Panc1 (cell line): ENCODE measurements at places on chromosomes 2 and 18. TPM values are rescaled to one million over a fixed set of nuclear protein-coding genes. Genes with fewer than 3 reads are reported as not detected.

DNA sequence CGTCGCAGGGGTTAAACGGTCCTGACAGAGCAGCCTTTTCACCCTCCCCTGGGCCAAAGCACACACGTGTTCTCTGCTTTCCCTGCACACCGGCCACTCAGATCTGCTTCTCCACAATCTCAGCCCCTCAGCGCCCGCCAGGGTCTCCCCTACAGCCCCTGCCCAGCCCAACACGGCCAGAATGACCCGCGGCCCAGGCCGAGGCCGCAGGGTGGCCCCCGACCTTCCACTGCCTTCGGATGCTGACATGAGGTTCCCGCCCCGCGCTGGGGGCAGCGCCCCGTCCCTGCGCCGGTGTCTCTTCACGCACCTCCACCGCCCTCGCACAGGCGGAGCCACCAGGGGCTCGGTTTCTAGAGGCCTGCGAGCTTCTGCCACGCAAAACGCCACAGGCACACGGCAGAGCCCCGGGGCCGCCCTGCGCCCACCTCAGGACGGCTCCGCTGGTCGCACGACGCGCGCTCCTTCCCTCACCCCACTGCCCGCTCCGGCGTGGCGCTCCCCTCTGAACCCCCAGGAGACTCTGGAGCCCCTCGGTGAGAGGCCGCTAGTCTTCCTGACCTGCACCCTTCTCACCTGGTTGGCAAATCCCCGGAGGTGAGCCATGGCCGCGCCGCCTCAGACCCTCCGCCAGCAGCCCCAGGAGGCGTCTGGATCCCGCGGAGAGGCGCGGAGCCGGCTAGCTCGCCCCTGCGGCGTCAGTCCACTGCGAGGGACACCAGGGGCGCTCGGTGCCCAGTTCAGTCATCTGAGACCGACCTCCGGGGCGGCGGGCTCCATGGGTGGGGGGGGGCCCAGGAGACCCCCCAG is 749 bp downstream of the STK25 start:
- no peaks in the 10 kb centered on the region for H3K27me3 ChIP-seq
- no peaks in the 10 kb centered on the region for H3K36me3 ChIP-seq
- H3K4me1 ChIP-seq = peaks cover 29% of the 10 kb centered on the region
- peak overlapping the region; percentile 68 for H3K27ac ChIP-seq
- DNase-seq = no peak

- no peaks in the 10 kb centered on the region for H3K27me3 ChIP-seq
- H3K36me3 ChIP-seq = no peaks in the 10 kb centered on the region
- no peak overlapping the region for H3K27ac ChIP-seq
- no peak for DNase-seq
- no peaks in the 10 kb centered on the region for H3K4me1 ChIP-seq
Observed at GRCh38 chr2:190545093-190545492, 10.6 kb upstream of the NEMP2 start.

- DNase-seq = no peak
- no peak overlapping the region for H3K27ac ChIP-seq
- H3K4me1 ChIP-seq = no peaks in the 10 kb centered on the region
Observed at GRCh38 chr2:46230115-46230571, 67.1 kb upstream of the EPAS1 start.

DNA sequence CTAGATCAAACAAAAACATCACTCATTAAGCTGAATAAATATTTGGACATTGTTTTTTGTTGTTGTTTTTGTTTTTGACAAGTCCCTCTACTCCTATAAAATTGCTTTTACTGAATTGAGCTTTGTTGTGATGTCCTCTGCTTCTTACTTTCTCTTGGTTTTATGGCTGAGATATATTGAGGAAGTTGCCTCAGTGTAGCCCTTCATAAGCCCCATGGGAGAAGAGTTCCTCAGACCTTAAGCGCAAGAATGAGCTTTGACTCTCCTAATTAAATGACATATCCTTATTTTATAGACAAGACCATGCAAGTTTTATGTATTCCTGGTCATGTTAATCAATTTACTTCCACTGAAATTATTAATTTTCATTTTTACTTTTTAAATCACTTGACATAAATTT is 54.9 kb downstream of the CERKL start:
- DNase-seq = no peak
- no peak overlapping the region for H3K27ac ChIP-seq
- no peaks in the 10 kb centered on the region for H3K27me3 ChIP-seq
- H3K36me3 ChIP-seq = no peaks in the 10 kb centered on the region
- H3K4me1 ChIP-seq = no peaks in the 10 kb centered on the region
- no peak overlapping the region for H3K4me3 ChIP-seq

DNA sequence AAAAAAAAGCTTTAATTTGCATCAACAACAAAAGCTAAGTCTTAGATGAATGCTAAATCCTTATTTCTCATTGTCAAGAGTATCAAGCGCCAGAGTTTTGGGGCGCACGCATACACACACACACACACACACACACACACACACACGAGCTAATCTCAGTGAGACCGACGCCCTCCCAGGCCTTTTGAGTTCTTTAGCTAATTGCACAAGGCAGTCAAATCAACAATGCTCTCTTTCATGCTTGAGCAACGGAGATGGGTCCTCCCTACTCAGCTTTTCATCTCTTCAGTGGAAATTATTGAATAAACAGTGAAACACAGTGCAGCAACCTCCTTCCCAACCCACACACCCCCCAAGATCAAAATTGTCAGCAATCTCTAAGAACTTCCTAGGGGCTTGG is 19.2 kb downstream of the GKN1 start:
- no peaks in the 10 kb centered on the region for H3K4me1 ChIP-seq
- DNase-seq = no peak

DNA sequence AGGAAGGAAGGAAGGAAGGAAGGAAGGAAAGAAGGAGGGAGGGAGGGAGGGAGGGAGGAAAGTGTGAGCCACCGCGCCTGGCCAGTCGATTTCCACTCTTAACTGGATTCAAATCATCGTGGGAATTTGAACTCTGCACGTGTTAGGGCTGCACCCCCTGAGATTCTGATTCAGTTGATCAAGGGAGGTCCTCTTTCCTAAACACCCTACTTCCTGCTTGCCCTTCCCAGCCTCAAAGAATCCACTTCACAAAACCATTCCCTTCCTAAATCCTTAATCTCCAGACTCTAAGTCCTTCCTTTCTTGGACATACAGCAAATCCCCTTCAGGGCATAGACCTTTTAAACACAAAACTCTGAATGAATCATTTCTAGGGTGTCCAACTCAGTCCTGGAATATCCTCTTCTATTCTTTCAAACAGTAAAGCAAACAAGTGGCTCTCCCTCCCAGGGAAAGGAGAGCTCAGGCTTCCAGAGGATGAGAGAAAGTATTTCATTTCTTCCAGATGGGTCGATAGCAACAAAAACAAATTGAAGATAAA is 68.2 kb upstream of the MBOAT2 start:
- H3K27ac ChIP-seq = no peak overlapping the region
- no peak overlapping the region for H3K4me3 ChIP-seq
- peaks cover 4% of the 10 kb centered on the region; the same call in 1 of the 2 replicates for H3K4me1 ChIP-seq

GRCh38 chr18:76654577-76654976 is 159.5 kb upstream of the ZNF516 start:
- H3K27me3 ChIP-seq = peaks cover 50% of the 10 kb centered on the region
- H3K36me3 ChIP-seq = no peaks in the 10 kb centered on the region
- no peaks in the 10 kb centered on the region for H3K4me1 ChIP-seq
- DNase-seq = no peak
- H3K27ac ChIP-seq = no peak overlapping the region

DNA sequence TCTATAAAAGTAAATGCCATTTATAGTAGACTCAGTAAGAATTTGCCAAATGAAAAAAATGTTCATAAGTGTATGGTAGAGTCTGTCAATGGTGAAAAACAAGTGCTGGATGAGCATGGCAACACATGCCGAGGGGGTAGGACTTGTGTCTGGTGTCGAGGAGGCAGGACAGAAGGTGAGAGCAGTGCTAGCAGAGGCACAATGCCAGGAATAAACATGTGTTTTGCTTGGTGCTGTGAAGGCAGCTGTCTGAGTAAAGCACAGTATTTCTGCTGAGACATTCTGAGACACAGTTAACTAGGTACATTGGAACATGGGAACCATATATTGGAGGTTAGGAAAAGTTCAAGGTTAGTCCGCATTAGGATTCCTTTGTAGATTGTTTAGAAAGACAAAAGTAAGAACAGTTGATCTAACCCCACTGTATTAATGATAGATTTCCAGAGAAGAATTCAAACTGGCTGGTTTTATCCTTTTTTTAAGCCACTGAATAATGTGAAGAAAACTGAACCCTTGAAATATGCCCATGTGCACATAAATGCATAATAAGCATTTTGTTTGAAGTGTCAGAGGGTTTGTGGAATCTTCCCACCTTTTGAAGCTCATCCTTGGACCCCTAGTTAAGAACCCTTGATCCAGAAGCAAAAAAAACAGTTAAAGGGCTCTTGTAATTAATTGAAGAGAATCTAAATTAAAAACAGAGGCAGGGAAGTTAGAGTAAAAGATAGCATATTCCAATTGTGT is 7.1 kb downstream of the RBM45 start:
- no peaks in the 10 kb centered on the region for H3K27me3 ChIP-seq
- H3K36me3 ChIP-seq = peaks cover 5% of the 10 kb centered on the region; the same call in 1 of the 2 replicates

- H3K36me3 ChIP-seq = no peaks in the 10 kb centered on the region
- no peak overlapping the region for H3K27ac ChIP-seq
- no peaks in the 10 kb centered on the region for H3K4me1 ChIP-seq
Observed at GRCh38 chr2:128692895-128693742, 374.5 kb upstream of the HS6ST1 start.

GRCh38 chr18:54147439-54147838 is 77.0 kb downstream of the MBD2 start:
- DNase-seq = no peak
- no peak overlapping the region for H3K27ac ChIP-seq
- H3K27me3 ChIP-seq = no peaks in the 10 kb centered on the region
- H3K4me1 ChIP-seq = peaks cover 5% of the 10 kb centered on the region; the same call in 1 of the 2 replicates

DNA sequence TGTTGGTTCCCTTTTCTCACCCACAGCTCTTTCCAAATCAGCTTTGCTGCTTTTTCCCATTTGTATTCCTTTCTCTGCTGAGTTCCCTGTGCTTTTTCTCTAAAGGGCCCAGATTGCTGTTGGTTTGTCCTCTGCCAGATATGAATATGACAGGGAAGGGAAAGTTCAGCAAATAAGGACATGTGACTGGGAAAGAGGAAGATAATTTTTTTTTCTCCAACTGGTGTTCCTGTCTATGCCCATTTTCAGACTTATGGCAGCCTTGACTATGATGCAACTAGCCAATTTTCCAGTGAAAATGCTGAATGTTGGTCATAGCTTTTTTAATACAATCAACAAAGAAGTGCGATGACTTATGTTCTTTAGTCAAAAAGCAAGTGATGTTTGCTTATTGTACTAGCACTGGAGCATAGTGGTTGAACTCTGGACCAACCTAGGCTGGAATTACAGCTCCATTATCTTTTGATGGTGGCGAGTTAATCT is 7.7 kb downstream of the MDH1 start:
- H3K4me1 ChIP-seq = 0 out of 2 replicates have a peak, but pooled peaks cover under 1% of the 10 kb centered on the region
- DNase-seq = no peak
- H3K27me3 ChIP-seq = no peaks in the 10 kb centered on the region
- H3K27ac ChIP-seq = no peak overlapping the region
- H3K36me3 ChIP-seq = peaks cover 32% of the 10 kb centered on the region
- no peak overlapping the region for H3K4me3 ChIP-seq

DNA sequence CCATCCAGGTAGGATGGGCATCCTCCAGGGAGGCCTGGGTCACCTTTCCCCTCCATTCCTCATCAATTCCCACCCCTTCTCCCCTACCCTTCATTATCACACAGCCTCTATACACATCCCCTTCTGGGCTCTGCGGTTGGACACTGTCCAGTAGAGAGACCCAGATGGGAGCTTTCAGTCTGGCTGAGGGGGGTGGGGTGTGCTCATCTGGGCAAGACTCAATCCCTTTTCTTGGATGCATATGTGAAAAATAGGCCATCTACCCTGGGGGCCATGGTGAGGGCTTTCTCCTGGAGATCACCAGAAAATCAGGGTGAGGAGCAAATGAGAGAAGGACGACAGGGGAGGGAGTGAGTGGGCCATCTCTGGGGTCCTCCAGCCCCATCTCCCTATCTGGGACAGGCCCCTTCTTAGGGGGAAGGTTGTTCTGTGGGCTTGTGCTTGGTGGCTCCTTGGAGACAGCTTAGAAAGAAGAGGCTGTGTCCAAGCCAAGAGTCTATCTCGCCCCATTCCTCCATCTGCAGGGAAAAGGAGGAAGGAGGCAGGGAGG is 160.1 kb downstream of the DYSF start:
- H3K36me3 ChIP-seq = no peaks in the 10 kb centered on the region
- H3K27me3 ChIP-seq = no peaks in the 10 kb centered on the region
- no peak overlapping the region for H3K4me3 ChIP-seq
- no peak for DNase-seq
- H3K27ac ChIP-seq = no peak overlapping the region
- no peaks in the 10 kb centered on the region for H3K4me1 ChIP-seq

DNA sequence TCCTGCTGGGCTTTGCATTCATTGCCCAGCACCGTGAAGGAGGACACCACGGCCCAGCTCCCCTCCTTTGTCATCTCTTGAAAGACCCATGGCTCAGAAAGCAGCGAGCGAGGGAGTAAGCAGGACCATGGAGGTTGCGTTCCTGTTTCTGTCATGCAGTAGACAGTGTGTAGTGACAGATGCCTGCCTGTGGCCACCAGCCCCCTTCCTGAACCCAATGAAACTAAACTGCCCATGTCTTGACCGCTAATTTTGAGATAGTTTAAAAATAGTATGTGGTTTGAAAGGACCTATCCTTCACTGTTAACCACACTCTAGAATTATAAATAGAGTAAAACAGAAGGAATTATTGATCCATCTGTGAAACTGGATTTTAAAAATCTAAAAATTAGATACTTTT is 88.2 kb downstream of the ASAP2 start:
- no peaks in the 10 kb centered on the region for H3K27me3 ChIP-seq
- no peaks in the 10 kb centered on the region; the same call in 1 of the 2 replicates for H3K36me3 ChIP-seq
- peak overlapping the region; percentile 26 for H3K27ac ChIP-seq
- no peak overlapping the region for H3K4me3 ChIP-seq

GRCh38 chr2:183186296-183186695 is 62.1 kb downstream of the NUP35 start:
- H3K27ac ChIP-seq = no peak overlapping the region
- peaks cover 3% of the 10 kb centered on the region; the same call in 1 of the 2 replicates for H3K36me3 ChIP-seq
- DNase-seq = no peak
- no peak overlapping the region for H3K4me3 ChIP-seq

- H3K4me3 ChIP-seq = no peak overlapping the region
- no peaks in the 10 kb centered on the region for H3K27me3 ChIP-seq
- no peak for DNase-seq
- H3K36me3 ChIP-seq = no peaks in the 10 kb centered on the region
Observed at GRCh38 chr2:182057002-182057401, 71.3 kb downstream of the PPP1R1C start.

GRCh38 chr2:219627103-219628100 is at the start of gene SLC4A3:
Gene SLC4A3 (plus strand): TSS chr2:219627630. CDS start chr2:219627993, 363 bp downstream.
- peaks cover 5% of the 10 kb centered on the region for H3K4me1 ChIP-seq
- no peak for DNase-seq
- H3K27me3 ChIP-seq = no peaks in the 10 kb centered on the region

Gene PSMA8
- not detected for total RNA-seq

Gene ARL4C
- total RNA-seq = 151 TPM

Gene OXER1
- total RNA-seq = 0.10 TPM

Gene ACVR1C
- total RNA-seq = not detected

Gene CYTIP
- 0.57 TPM for total RNA-seq

Gene RNASEH1
- total RNA-seq = 43.7 TPM

Gene LRRTM1
- not detected for total RNA-seq

Gene OSGEPL1
- 6.3 TPM for total RNA-seq

Gene C2orf66
- 0.33 TPM for total RNA-seq
